ENCODE measurements at places on chromosomes 2 and 18.

GRCh38 chr18:332007-332406 lies 64.2 kb upstream of the THOC1 start:
- DNase-seq: no peak

DNA sequence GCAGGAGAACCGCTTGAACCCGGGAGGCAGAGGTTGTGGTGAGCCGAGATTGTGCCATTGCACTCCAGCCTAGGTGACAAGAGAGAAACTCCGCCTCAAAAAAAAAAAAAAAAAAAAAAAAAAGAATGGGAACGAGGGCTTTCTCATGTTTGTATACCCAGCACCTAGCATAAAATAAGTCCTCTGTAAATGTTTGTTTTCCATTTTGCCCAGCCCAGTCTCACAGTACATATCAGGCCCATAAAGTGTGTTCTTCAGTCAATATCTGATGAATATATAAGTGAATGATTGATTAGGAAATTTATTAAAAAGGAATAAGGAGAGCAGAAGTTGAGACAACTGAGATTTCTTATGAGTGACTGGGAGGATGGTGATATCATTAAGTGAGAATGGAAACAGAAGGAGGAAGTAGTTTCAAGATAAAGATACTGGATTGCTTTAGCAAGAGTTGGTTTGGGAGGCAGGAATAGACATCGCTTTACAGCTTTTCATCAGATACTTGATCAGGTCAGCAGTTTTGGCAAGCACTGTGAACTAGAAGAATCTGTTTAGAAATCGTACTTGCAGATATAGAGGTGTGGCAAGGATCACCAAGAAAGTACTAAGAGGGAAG lies 327.5 kb downstream of the KIAA1328 start:
- DNase-seq: no peak

DNA sequence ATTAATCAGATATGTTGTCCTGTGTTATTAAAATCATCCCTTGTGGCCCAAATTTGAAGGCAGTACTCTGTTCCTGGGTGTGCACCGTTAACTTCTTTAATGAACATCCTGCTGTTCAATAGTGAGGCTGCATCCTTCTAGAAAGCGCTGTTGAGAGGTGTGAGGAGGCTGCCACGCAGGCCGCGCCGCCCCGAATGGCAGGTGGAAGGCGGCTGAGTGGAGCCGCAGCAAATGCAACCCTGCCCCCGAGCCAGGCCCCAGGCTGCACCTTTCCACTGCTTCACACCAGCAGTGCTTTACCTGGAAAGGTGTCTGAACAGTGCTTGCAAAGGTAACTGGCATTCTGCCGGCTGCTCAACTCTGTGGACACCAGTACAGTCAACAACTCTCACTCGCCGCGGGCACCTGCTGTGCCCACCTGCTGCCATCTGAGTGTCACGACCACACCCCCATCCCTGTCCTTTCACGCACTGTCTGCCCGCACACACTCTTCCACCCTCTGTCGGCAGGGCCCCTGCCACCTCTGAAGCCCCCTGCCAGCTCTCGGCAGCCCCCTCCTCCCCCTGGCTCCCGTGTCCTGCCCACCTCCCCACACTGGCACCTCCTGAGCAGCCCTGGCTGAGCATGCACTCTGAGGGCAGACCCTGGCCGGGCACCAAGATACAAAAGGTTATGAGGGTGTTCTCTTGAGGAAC lies 70.9 kb downstream of the ODC1 start:
- DNase-seq: no peak

- peak; percentile 23 for DNase-seq
Measured at GRCh38 chr18:24263050-24263449, 124.2 kb downstream of the CABYR start.

DNA sequence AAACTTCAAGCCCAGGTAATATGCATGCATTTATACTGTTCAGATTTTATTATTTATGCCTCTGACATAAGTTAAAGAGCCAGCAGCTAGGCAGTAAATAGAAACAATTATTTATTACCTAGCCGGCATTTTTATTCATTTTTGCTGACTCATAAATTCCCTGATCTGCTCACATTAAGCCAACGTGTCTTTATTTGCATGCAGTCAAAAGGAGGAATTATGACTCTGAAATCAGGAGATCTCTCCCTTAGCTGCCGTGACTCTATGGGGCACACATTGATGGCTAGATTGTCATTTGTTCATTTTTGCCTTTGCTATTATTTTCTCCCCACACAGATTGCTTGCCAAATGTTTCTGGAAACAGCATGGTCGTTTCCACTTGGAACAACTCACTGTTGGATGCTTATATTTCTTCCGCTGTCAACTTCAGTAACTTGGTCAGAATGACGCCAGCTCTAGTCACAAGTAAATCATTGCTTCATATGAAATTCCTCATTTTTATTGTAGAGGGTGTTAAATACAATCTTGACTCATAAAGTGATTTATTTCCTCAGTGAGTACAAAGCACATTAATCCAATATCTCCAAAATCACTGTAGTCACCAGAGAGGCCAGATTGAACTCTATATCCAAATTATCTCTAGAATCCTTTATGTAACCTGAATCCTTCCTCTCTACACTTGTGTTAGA lies 15.9 kb upstream of the ZBTB14 start:
- DNase-seq: no peak

DNA sequence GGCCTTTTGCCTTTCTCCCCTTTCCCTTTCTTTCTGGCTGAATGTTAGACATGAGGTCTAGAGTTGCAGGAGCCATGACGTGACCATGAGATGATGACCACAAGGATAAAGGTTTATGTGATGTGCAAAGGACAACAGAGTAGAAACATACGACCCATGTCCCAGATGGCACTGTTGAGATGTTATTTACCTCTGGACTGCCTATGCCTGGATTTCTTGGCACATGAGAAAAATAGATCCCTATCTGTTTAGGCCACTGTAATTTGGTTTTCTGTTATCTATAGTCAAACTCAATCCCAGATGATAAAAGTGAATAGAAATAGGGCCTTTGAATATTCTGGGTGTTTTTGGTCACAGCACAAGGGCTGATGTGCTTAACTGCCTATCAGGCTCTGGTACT lies 58.8 kb downstream of the GDF7 start:
- DNase-seq: no peak

- DNase-seq: no peak
Measured at GRCh38 chr2:136383167-136383566, 265.2 kb upstream of the CXCR4 start.

DNA sequence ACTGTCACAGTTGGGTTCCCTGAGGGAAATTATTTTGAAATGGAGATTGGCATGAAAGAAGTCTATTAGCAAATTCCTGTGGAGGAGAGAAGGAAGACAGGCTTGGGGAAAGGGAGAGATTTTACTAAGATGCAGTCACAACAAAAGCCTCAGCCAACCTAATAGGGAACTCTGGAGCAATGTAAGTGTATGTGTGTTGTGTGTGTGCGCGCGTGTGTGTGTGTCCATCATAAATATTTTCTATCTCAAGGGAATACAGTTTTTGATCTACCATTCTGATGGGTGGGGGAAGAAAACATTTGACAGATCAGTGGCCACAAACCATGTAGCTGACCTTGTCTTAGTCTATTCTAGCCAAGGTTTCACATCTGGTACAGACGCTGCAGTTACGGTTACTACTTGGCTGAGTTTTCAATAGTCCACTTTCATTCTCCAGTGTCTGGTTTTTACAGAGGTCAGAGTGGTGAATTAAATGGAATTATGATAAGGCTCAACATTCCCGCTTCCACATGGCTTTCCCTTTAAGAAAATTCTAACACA lies 72.6 kb downstream of the MREG start:
- no peak for DNase-seq

- DNase-seq: no peak
Measured at GRCh38 chr2:80429251-80429650, 124.7 kb upstream of the LRRTM1 start.

- no peak for DNase-seq
Measured at GRCh38 chr18:8989017-8989416, 113.5 kb upstream of the NDUFV2 start.

DNA sequence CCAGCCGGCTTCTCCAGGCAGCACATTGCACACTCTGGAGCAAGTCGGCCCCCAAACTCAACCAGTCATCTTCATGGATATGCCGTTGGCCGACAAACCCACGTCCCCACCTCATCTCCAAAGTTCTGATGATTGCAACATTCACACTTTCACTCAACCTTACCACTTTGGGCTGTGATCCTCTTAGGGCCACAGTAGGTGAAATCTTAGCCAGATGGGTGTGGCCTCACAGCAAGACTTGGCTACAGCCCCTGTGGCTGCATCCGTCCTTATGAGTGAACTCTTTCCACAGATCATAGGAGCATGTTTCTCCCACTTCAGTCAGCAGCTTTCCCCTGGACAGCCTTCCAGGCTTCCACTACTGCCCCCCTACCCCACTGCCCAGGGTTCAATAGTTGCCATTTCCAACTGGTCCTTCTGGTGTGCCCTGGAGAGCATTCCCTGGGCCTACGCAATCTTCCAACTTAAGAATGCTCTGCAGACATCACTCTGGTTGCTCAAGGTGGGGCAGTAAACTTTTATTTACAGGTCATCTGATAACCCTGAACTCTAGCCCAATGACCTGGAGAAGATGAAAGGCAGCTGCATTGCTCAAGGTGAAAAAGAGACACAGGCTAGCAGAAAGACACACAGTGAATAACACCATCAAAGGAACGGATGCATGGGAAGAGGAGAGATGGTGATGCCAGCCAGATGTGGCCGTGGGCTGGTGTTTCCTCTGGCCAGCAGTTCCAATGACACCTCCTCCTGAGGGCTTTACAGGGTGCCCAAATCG lies 34.5 kb downstream of the ARL4C start:
- no peak for DNase-seq

- no peak for DNase-seq
Measured at GRCh38 chr2:172229125-172229524, 126.4 kb upstream of the DLX2 start.

All from colonic mucosa (tissue), 4 donors.